ENCODE measurements at places on chromosomes 3 and 15.

DNA sequence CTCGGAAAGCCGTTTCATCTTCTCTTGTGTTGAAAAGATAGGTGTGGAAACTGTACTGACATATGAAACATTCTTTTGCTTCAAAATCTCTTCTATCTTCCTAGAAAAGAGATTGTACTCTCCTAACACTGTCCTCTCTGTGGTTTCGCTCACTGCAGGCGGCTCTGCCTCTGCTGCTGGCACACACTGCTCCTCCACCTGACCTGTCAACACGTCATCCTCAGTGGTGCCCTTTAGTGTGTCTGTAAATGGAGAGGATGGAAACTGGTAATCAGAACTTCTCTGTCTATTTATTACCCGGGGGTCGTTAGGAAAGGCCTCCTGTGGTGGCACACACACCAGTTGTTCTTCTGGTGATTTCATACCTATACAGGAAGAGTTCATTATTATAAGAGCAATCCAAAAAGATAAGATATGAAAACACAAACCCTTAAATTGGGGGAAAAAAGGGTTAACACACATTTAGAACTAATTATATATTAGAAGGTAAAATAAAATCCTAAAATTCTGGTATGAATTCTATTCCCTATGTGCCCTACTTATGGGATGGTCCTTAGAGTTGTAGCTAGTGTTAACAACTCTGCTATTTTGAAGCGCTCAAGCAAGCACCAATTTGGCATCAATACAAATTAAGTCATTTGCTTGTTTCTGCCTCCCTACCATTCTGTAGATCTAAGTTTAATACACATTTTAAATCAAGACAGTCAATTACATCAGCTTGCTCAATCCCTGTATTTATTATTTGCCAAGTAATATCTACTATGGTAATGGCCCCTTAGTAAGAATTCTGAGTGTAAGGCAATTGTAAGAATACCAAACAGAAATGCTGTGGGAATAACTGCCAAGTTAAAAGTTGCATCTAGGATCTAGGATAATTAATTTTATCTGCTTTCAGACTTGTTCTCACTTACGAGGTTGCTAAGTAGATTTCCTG lies 49.2 kb downstream of the TASOR start:
- no peaks in the 10 kb centered on the region for H3K27me3 ChIP-seq
- peak overlapping the region; percentile 1 for H3K27ac ChIP-seq
- no peak overlapping the region for H3K4me3 ChIP-seq
- H3K36me3 ChIP-seq = peaks cover 17% of the 10 kb centered on the region
- H3K4me1 ChIP-seq = peaks cover 2% of the 10 kb centered on the region
- DNase-seq = no peak

GRCh38 chr3:110753516-110753915 lies 318.1 kb upstream of the NECTIN3 start:
- H3K27ac ChIP-seq = no peak overlapping the region
- no peaks in the 10 kb centered on the region for H3K27me3 ChIP-seq
- no peaks in the 10 kb centered on the region for H3K36me3 ChIP-seq
- H3K4me1 ChIP-seq = peaks cover 5% of the 10 kb centered on the region

- H3K36me3 ChIP-seq = no peaks in the 10 kb centered on the region
- no peak overlapping the region for H3K4me3 ChIP-seq
- no peaks in the 10 kb centered on the region for H3K4me1 ChIP-seq
- DNase-seq = no peak
- no peaks in the 10 kb centered on the region for H3K27me3 ChIP-seq
Measured at GRCh38 chr15:81235276-81236123, 38.8 kb downstream of the IL16 start.

GRCh38 chr3:134341389-134341788 lies 32.9 kb downstream of the AMOTL2 start:
- no peak overlapping the region for H3K4me3 ChIP-seq
- H3K27ac ChIP-seq = no peak overlapping the region
- H3K36me3 ChIP-seq = peaks cover 1% of the 10 kb centered on the region
- no peak for DNase-seq

- no peak overlapping the region for H3K4me3 ChIP-seq
- no peaks in the 10 kb centered on the region for H3K27me3 ChIP-seq
- no peaks in the 10 kb centered on the region for H3K4me1 ChIP-seq
- DNase-seq = no peak
- H3K36me3 ChIP-seq = no peaks in the 10 kb centered on the region
Measured at GRCh38 chr15:97143592-97144376, 813.3 kb downstream of the NR2F2 start.

DNA sequence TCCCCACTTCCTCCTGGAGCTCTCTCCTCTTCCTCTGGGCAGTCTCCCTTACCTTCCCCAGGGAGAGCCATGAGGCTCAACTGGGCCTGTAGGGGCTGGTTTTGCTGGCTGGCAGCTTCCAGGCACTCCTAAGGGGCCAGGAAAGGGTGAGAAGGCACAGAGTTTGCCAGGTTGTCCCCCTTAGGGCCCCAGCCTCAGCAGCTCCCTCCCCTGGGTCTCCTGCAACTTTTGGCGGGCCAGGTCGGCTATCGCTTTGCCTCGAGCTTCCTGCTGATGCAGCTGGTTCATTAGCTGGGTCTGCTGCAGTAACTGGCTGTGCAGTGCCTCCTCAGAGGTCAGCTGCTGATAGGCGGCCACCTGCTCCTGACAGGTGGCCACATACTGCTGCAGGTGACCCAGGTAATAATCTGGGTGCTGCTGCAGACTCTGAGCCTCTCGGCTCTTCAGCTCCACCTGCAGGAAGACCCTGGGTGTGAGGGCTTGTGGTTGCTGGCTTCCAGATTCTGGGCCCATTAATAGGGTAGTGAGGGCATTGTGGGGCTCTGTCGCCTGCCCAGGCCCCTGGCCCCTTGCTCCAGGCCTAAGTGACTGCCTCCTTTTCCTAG lies 29.7 kb upstream of the OR4F6 start:
- H3K27me3 ChIP-seq = no peaks in the 10 kb centered on the region
- no peaks in the 10 kb centered on the region for H3K4me1 ChIP-seq
- no peak for DNase-seq
- no peak overlapping the region for H3K27ac ChIP-seq

DNA sequence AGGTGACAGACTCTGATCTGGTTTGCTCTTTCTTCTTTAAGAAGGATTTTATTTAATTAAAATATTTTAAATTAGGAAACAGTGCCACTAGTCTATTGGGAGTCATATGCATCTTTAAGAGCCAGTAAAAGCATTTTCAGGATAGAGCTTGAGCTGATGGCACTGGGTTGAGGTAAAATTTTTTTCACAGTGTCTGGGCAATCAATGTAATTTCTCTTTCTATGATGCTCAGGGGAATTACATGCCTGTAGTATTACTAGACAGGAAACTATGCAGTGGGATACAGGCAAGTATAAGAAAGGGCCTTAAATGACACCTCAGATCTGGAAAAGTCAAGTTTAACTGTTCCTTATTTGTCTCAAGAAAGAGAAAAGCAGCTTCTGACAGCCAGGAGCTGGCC lies 76.4 kb downstream of the GAP43 start:
- H3K27ac ChIP-seq = no peak overlapping the region
- no peak for DNase-seq
- no peaks in the 10 kb centered on the region for H3K27me3 ChIP-seq
- H3K4me1 ChIP-seq = no peaks in the 10 kb centered on the region
- H3K4me3 ChIP-seq = no peak overlapping the region
- H3K36me3 ChIP-seq = no peaks in the 10 kb centered on the region

DNA sequence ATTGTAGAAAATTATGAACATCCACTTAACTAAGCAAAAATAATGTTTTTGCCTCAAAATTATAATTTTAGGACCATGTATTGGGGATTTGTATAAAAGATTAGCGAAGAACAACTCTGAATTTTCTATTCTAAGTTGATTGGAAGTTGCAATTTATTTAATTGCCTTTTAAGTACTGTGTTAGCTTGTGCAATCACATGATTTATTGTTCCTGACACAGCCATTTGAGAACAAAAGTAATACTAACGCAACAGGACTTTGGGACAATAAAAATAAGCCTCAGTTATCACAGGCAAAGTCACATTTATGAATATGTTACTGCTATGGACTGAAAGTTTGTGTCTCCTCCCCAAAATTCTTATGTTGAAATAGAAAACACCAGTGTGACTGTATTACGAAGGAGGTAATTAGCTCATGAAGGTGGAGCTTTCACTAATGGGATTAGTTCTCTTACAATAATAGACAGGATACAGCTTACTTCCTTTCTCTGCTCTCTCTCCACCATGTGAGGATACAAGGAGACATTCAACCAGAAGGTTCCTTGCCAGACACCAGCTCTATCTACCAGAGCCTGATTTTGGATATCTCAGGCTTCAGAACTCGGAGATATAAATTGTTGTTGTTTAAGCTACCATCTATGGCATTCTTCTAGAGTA lies 745.9 kb downstream of the ZBBX start:
- no peaks in the 10 kb centered on the region for H3K4me1 ChIP-seq
- no peaks in the 10 kb centered on the region for H3K36me3 ChIP-seq
- DNase-seq = no peak
- no peak overlapping the region for H3K4me3 ChIP-seq
- no peaks in the 10 kb centered on the region for H3K27me3 ChIP-seq
- no peak overlapping the region for H3K27ac ChIP-seq

GRCh38 chr3:104460477-104461406 lies 906.0 kb upstream of the ALCAM start:
- H3K36me3 ChIP-seq = no peaks in the 10 kb centered on the region
- H3K27ac ChIP-seq = peak overlapping the region; percentile 64
- peaks cover 8% of the 10 kb centered on the region for H3K4me1 ChIP-seq
- no peaks in the 10 kb centered on the region for H3K27me3 ChIP-seq

DNA sequence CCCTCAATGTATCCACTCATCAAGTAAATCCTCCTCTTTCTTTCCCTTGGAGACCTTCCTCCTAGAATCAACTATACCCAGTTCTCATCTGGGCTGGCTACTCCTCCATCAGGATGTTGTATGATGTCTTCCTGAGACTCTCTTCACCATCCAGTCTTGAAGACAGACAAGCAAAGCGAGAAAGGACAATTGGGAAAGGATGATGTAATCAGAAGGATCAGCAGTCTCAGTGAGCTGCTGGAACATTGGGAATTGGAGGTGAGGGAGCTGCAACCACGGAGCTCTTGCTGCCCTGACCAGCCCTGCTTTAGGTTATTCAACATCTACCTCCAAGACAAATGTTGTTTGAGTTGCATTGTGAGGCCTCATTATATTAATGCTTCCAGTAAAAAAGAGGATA lies 48.0 kb upstream of the UBP1 start:
- no peaks in the 10 kb centered on the region for H3K36me3 ChIP-seq
- no peaks in the 10 kb centered on the region for H3K27me3 ChIP-seq
- H3K4me3 ChIP-seq = no peak overlapping the region
- no peaks in the 10 kb centered on the region for H3K4me1 ChIP-seq

- H3K4me1 ChIP-seq = no peaks in the 10 kb centered on the region
- DNase-seq = peak; percentile 27
- no peak overlapping the region for H3K4me3 ChIP-seq
- H3K36me3 ChIP-seq = no peaks in the 10 kb centered on the region
- H3K27me3 ChIP-seq = no peaks in the 10 kb centered on the region
Measured at GRCh38 chr3:115018694-115019093, 128.4 kb downstream of the ZBTB20 start.

DNA sequence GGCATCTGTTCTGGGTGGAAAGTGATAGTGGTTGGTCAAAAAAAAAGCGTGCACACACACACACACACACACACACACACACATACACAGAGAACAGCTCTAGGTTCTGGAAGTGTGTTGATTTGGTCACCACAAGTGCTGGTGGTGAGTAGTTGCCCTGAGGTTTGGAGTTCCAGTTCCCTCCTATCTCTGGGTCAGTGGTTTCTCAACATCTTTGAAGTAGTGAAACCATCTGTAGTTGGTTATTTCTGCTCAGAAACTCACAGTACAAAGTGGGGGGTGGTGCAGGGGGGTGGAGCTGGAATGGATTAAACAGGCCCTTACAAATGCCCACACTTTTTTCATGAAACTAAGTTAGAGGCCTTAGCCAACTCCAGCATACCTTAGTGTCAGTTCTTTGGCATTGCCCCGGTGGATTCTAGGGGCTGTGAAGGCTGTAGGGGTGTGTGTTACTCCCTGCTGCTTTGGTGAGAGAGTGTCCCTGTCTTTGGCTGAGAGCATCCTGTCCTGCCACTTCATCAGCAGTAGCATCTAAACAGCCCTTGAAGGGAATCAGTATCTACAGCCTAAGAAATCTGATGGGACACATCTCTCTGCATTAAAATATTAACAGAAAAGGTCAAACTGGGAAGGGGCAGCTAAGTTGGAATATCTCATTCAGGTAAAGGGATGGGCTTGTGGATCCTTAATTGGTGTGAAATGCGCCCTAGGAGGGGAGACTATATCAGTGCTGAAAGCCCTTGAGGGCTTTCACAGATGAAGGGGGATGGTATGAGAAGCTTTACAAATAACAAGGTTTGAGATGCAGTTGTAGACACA lies 20.6 kb downstream of the SMAD3 start:
- peaks cover 3% of the 10 kb centered on the region for H3K36me3 ChIP-seq
- no peaks in the 10 kb centered on the region for H3K27me3 ChIP-seq
- peak; percentile 73 for DNase-seq
- H3K4me3 ChIP-seq = no peak overlapping the region

- H3K27ac ChIP-seq = no peak overlapping the region
- no peak overlapping the region for H3K4me3 ChIP-seq
- H3K36me3 ChIP-seq = peaks cover 2% of the 10 kb centered on the region
- H3K4me1 ChIP-seq = no peaks in the 10 kb centered on the region
- H3K27me3 ChIP-seq = no peaks in the 10 kb centered on the region
- DNase-seq = no peak
Measured at GRCh38 chr15:27036210-27036609, 65.2 kb downstream of the GABRG3 start.

GRCh38 chr3:89340408-89340807 lies 233.0 kb downstream of the EPHA3 start:
- DNase-seq = no peak
- no peak overlapping the region for H3K27ac ChIP-seq
- no peak overlapping the region for H3K4me3 ChIP-seq
- H3K4me1 ChIP-seq = no peaks in the 10 kb centered on the region
